ENCODE measurements at places on chromosomes 4 and X.
A peak's percentile ranks its signal among the peaks of the same experiment; 100 is the strongest.

DNA sequence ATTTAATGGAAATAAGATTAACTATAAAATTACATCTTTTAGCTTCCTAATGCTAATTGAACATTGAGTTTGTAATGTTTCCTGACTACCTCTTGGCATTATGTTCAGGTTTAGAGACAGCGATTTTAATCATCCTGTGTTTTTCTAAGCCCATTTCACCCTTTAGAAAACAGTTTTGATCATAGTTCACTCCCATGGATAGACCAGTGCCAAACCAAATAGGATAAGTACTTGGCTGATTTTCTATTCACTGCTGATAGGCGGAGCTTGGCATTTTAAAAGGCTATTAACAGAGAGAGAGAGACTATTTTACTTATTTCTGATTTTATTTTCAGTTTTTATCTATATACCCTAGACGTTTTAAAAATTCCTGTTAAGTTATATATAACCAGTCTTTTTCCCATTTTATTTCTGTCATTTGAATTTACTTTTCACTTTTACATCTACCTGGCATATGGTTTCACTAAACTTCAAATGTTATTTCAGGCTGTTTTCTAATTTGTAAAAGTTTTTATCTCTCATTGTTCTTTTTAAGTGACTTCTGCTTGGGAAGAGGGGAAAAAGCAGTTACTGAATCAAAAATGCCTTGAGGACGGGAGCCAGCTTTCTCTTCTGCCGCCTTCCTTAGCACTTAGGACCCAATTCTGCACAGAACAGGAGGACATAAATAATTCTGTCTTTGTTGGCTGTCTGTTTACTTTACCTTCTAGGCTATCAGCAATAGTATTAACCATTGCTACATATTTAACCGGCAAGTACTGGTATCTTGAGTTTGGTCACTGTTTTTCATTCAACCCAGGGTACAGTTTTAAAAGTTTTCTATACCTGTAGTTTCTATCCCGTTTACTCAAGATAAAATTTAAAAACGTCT lies 46.4 kb downstream of the SGMS2 start:
- DNase-seq, result no peak

DNA sequence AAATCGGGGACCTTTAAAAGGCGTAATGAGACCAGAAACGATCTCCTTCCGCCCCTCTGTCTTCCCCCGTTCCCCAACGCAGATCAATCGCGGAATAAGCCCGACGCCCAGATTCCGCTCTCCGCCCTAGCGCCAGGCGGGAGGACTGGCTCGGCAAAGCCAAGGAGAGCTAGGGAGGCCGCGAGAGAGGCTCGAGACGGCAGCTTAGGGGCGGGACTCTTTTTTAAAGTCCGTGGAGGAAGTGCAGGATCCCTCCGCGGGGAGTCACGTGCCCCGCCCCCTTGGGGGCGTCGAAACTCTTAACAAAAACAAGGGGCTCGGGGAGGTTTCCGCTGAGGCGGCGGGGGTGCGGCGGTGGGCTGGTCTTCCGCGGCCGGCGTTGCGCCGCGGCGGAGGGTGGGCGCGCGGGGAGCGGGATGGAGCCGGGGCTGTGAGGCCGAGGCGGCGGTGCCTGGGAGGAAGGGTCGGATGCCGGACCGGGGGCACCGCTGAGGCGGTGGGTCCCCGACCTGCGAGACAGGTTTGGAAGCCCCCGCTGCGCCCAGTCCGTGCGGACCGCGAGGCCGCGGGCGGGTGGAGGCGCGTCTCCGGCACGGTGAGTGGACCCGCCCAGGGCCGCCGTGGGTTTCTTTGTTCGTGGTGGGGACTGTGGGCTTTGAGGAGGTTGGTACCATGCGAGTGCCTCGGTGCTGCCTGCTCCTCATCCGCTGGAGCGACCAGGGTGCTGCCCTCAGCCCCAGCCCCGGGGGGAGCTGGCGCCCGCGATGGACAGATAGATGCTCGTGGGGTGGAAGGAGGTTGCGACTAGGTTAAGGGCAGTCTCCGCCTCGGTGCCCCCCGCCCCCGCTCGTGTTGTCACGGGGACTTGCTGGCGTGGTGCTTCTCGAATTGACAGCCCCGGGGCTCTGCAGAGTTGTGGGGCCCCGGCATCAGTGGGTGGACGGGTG lies at the start of gene CCNG2:
CCNG2 (plus strand) TSS at position 296 of the 947 bp plus-strand sequence. CDS start 1,326 bp downstream, outside the sequence.
- DNase-seq, result peak; percentile 82

- peak; percentile 70 for DNase-seq
Observed at GRCh38 chrX:1581132-1581531, 10.3 kb upstream of the AKAP17A start.

DNA sequence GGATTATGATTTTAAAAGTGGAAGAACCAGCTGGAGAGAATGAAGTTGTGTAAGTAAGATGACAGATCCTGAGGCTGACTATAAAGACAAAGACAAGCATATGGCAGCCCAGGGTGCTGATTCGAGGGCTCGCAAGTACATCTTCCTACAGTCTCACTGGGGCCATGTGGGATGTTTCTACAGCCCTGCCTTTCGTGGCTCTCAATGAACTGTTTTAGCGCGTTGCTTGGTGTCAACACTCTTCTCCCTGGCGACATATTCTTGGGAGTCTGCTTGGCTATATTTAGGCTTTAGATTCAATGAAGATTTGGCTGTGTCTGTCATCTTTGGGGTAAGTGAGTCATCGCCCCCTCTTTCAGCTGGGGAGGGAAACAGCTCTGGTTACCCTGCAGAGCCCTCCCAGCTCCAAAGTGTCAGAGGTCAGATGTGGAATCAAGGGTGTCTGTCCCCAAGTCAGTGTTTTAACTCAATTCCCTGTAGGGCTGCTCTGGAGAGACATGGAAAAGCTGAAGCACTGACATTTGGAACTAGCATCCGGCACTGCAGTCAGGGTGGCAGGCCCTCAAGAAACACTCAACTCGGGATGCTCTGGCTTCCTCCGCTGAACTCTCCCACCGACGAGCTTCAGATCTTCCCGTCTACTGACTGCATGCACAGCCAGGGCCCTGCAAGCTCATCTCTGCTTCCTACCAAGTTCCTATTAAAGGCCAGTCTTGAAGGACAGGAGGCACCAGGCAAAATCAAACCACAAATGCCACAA lies 65.7 kb downstream of the GATB start:
- no peak for DNase-seq

GRCh38 chr4:145898926-145899531 lies 39.6 kb downstream of the ZNF827 start:
- no peak for DNase-seq

- no peak for DNase-seq
Observed at GRCh38 chr4:70747874-70748273, 26.1 kb downstream of the RUFY3 start.

DNA sequence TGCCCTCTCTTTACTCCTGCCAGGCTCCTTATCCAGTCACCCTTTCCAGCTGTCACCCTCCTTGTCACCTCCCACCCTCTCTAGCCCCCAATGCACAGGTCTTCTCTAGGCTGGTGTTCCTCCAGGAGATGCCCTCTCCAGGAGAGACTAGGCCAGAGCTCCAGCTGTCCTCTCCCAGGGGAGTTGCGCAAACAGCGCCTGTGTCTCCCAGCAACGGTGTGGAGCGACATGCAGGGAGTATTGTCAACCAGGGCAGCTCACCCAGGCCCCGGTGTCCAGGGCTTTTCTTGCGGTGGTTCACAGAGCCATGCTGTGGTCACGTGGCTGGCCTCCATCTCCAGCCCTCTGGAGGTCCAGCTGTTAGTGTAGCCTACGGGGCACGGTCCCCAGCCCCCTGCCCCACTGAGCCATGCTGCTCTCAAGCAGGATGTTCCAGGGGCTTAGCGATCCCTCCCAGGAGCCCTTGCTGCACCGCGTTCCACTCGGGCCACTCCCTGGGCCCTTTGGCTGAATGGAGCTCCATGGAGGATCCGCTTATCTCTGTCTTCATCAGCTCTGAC lies 34.8 kb downstream of the CCNQ start:
- no peak for DNase-seq

Measured in activated naive CD4-positive, alpha-beta T cell treated with anti-CD3 and anti-CD28 coated beads, Interleukin-2, amount 50 U/mL, for 16 hours (primary cell).